SHP77 treated with DMSO at 0.1 percent for 48 hours (cell line): ENCODE measurements at places on chromosomes 6 and 20.

GRCh38 chr6:36223706-36224105 is 27.2 kb downstream of the BRPF3 start:
- no peak for DNase-seq

DNA sequence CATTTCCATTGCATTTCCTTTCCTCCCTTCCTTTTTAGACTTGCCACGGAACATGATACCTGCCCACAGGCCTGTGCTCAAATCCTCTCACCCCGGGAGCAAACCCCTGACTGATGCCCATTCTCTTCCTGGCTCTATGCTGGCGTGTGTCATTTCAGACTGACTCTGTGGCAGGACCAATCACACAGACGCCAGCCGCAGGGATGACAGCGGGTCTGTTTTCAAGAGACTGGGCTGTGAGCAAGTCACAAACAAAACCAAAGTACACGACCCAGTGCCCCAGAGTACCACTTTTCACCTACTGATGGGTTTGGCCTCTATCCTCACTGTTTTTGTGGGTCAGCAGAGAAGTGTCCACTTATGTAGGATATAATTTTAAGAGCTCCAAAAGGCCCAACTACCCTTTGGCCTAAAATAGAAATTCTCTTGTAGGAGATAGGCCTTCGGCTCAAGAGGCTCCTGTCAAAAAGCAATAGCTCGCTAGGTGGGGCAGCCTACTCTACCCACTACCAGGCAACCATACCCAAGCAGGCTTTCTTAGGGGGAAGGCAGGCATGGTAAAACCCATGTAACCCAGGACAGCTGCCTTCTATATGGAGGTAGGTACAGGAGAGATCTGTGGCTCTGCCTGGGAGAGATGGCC is 215.7 kb downstream of the CDC5L start:
- no peak for DNase-seq

- DNase-seq, result no peak
These were observed 5.0 kb downstream of the ID4 start for GRCh38 chr6:19842030-19842615.

DNA sequence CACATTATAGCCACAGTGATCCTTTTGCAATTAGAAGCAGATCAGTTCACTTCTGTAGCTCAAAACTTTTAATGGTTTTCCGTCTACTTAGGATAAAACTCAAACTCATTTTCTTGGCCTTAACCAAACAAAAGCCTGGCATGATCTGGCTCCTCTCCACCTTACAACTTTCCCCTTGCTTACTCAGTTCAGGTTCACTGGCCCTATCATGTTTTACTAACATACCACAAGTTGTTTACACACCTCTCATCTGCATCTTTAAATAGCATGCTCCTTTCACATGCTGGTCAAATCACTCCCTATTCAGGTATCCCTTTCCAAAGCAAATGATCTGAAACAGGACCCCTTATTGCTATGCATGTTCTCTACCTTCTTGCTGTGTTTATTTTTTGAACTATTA is 191.4 kb upstream of the FAM83B start:
- peak; percentile 14 for DNase-seq

- no peak for DNase-seq
These were observed 239.1 kb downstream of the HDGFL1 start for GRCh38 chr6:22808466-22808865.

DNA sequence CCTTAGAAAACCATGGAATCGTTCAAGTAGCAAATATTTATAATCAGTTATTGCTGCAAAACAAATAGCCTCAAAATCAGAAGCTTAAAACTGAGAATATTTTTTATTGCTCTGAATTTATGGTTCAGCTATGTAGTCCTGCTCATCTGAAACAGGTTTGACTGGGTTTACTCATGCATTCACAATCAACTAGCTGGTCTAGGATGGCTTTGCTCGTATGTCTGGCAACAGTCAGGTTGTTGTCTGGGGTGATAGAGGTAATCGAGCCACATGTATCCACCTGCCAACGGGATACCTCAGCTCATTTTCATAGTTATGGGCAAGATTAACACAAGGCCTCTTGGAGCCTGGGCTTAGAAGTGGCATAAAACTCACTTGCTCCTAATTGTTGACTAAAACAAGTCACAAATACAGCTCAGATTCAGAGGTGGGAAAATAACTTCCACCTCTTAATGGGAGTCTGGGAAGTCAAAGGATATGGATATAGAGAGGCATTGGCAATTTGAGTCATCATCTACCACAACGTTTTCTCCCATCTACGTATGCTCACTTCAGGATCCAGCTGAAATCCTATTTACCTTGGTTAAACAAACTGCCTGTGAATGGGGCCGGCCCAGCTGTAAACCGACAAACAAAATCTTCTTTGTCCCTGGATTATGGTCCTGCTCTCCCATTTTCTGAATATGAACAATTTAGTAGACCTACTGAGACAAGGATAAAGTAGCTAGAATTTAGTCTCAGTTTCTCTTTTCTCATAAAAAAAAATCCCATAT is 54.5 kb upstream of the TENT5A start:
- DNase-seq, result peak; percentile 85
